Stimulated activated CD4-positive, alpha-beta T cell treated with anti-CD3 and anti-CD28 coated beads, Interleukin-1b, Interleukin-23, amount 100 ng/mL, for 24 hours (primary cell): ENCODE measurements at places on chromosomes 2 and 18.

DNA sequence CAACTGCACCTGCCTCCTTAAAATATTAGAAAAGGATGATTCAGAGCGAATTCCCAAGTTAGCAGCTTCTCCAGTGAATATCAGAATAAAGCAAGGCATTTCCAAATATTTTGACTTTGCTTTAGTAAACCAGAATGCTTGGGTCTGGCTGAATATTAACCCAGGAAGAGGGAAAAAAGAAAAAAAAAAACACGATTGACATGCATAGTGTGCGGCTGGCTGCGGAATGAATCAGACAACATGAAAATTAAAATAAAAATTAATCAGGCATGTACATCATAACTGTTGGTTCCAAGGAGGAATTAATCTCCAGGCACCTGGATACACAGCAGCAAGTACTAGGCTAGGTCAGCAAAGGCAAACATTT, 105.8 kb upstream of the NCKAP5 start:
- DNase-seq = no peak

GRCh38 chr18:70985948-70986347, 697.1 kb downstream of the SOCS6 start:
- DNase-seq = no peak

GRCh38 chr2:132929786-132930185, 259.8 kb upstream of the LYPD1 start:
- no peak for DNase-seq

- no peak for DNase-seq
These were observed 39.9 kb downstream of the SMAD4 start for GRCh38 chr18:51069885-51070284.

DNA sequence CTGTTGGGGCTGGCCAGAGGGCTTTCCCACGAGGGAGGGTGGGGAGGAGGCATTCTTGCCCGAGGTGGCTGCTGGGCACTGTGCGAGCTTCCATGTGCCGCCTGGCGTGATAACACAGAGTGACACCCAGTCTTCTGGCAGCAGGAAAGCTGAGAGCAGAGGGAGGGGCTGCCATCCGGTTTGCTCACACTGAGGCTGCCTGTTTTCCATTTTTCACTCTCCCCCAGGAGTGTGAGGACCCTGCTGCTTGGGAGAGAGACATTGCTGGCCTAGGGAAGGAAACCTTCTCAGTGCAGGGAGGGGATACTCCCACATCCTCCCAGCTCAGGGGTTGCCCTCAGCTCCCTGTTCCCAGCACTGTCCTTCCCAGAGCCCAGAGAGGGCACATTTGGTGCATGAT, 73.1 kb downstream of the INHBB start:
- no peak for DNase-seq

GRCh38 chr2:67130531-67131256, 266.4 kb upstream of the ETAA1 start:
- no peak for DNase-seq

- no peak for DNase-seq
These were observed 995 bp downstream of the TMEM127 start for GRCh38 chr2:96264656-96265348.

DNA sequence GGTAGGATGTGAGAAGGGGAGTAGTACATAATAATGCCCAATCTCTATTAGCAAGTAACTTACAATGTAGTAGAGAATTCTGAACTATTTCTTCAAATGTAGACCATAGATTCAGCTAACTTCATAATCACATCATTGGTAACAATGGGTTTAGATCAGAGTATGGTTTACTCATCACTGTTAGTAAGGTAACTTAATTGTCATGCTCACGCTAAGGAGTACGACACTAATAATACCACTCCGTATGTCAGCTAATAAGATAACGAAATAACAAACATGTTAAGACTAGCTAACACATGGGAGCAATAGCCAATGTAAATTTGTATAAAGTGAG, 56.4 kb upstream of the CCDC141 start:
- no peak for DNase-seq

DNA sequence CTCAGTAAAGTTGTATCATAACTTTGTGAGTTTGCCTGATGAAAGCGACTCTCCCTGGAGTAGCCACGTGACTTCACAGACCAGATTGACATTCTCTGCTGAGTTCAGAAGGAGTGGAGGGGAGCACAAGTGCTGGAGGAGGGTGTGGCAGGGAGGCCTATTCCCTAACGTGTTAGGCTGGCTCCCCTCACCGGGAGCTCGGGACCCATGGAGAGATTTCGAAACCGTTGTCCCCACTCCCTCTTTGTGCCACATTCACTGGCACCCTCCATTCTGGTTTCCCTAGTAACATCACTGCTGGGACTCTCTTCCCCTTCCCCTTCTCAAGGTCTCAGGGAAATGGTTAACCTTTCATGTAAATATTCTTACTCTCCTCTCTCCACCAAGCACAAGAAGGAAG, 279.9 kb downstream of the ALPK2 start:
- DNase-seq = no peak

GRCh38 chr2:68753318-68753717, 18.7 kb downstream of the ARHGAP25 start:
- DNase-seq = no peak

DNA sequence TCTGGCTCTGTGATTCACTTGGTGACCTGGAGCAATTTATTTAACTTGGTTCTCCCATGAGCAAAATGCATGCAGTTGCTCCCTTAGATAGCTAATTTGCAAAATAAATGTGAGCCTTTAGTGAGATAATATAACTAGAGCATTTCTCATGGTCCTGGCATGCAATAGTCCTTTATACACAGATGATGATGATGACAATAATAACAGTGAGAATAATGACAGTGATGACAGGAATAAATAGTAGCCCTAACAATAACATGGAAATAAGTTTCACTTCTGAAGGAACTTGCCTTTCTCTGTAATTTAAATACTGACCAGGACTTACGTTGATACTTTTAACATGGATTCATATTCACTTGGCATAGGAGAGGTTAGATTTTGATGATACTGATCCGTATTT, 49.2 kb downstream of the LPIN1 start:
- DNase-seq = no peak

- DNase-seq = no peak
These were observed 67.1 kb upstream of the MAP4K4 start for GRCh38 chr2:101630224-101630949.

DNA sequence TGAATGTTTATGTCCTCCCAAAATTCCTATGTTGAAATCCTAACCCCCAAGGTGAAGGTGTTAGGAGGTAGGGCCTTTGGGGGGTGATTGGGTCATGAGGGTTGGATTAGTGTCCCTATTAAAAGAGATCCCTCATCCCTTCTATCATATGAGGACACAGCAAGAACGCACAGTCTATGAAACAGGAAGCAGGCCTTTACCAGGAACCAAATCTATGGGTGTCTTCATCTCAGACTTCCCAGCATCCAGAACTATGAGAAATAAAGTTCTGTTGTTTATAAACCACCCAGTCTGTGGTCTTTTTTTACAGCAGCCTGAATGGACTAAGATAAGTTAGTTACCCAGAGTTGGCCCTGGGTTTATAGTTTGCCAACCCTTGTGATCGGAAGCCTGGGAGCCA, 153.1 kb downstream of the INO80D start:
- DNase-seq = no peak
